ENCODE measurements at places on chromosomes 3 and 15. TPM values are rescaled to one million over a fixed set of nuclear protein-coding genes. Genes with fewer than 3 reads are reported as not detected.

BAHD1 gene
- 14.0 TPM for total RNA-seq

IL17RB gene
- total RNA-seq = 5.1 TPM

SLC24A5 gene
- total RNA-seq = 0.18 TPM

CDHR4 gene
- 0.35 TPM for total RNA-seq

ISY1 gene
- 23.4 TPM for total RNA-seq

IL17RC gene
- total RNA-seq = 46.5 TPM

ZPLD1 gene
- total RNA-seq = 0.12 TPM

CHL1 gene
- 23.9 TPM for total RNA-seq

GOLGA6L7 gene
- total RNA-seq = not detected

SCG3 gene
- total RNA-seq = not detected

ZXDC gene
- 48.3 TPM for total RNA-seq

ERICH6 gene
- total RNA-seq = not detected

MORC1 gene
- total RNA-seq = 0.35 TPM

STX19 gene
- total RNA-seq = not detected

GABRR3 gene
- total RNA-seq = not detected

LSAMP gene
- total RNA-seq = 6.7 TPM

GPR160 gene
- total RNA-seq = 25.9 TPM

SEMA4B gene
- 66.7 TPM for total RNA-seq

FHIT gene
- total RNA-seq = 19.4 TPM

P2RY12 gene
- total RNA-seq = 2.5 TPM

RTP3 gene
- total RNA-seq = not detected

INKA1 gene
- 9.1 TPM for total RNA-seq

NOX5 gene
- total RNA-seq = 0.23 TPM

CSPG4 gene
- 45.7 TPM for total RNA-seq

FETUB gene
- total RNA-seq = not detected

FSIP1 gene
- 1.2 TPM for total RNA-seq

NR2E3 gene
- 1.2 TPM for total RNA-seq

TBC1D23 gene
- total RNA-seq = 36.5 TPM

PAK2 gene
- total RNA-seq = 47.8 TPM

C15orf40 gene
- total RNA-seq = 48.6 TPM

SKOR1 gene
- total RNA-seq = 0.29 TPM

GABRG3 gene
- 0.82 TPM for total RNA-seq

BTLA gene
- total RNA-seq = 0.23 TPM

GP9 gene
- total RNA-seq = 3.8 TPM

RBP2 gene
- total RNA-seq = not detected

PRR20G gene
- total RNA-seq = not detected

ETFA gene
- 90.4 TPM for total RNA-seq

SYNPR gene
- not detected for total RNA-seq

ACTRT3 gene
- 3.0 TPM for total RNA-seq

BCL2A1 gene
- 8.2 TPM for total RNA-seq

CFAP100 gene
- total RNA-seq = 0.93 TPM

SPATA12 gene
- total RNA-seq = not detected
